ENCODE measurements at places on chromosomes 1 and 21.

- DNase-seq = no peak
Observed at GRCh38 chr1:229381234-229381633, 38.4 kb upstream of the CCSAP start.

DNA sequence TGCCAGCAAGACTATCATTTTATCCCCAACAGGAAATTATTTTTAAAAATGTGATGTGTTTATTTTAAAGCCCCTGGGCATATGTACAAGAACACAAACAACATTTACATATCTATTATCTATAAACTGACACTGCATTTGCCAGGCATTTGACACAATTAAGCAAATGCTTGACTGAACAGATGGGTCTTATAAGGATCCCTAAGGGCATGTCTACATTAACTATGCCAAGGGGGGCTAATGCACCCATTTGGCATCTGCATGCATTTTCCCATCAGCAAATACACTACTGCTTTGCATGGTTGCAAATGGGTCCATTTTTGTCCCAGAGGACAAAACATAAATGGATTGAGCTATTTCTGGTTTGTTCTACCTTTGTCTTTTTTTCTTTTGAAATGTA, 884.8 kb upstream of the B3GALT2 start:
- DNase-seq = peak; percentile 4

GRCh38 chr1:229834230-229834629, 208.2 kb downstream of the URB2 start:
- DNase-seq = no peak

- no peak for DNase-seq
Observed at GRCh38 chr21:37341254-37341960, 25.2 kb upstream of the DYRK1A start.

DNA sequence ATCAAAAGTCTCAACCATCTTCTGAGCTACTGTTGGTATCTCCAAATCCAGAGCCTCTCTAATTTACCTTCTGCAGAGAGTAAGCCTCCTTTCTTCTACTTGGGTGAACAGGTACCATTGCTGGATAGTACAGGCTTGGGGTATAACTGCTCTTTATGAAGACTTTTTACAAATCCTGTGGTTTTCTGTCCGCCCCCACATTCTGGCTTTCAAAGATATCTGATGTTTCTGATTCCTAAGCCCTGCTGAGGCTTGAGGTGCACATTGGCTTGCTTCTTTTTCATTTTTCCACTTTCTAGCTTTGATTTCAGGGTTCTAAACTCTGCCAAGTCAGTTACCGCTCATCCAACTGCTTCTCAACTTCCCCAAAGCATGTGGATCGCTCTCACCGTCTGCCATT, 37.1 kb downstream of the TENT5C start:
- DNase-seq = no peak

Measured in HAP-1 (cell line).